Astrocyte of the hippocampus (primary cell): ENCODE measurements at places on chromosomes 12 and 14.

DNA sequence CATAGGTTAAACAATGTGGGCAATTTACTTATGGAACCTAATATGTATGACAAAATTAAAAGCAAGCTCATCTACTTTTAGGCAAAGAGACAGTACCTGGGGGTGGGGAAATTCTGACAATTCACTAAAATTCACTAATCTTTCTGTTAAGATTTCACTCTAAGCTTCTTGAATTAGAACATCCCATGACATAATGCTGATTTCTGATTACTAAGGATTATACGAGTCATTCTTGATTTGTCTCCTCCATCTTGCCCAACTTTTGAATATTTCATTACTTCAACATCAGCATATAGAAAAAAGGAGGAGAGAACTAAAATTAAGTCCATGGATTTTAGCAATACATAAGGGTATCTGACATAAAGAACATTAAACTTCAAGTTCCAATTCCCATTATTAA is 2.4 kb downstream of the CEP83 start:
- DNase-seq: no peak

DNA sequence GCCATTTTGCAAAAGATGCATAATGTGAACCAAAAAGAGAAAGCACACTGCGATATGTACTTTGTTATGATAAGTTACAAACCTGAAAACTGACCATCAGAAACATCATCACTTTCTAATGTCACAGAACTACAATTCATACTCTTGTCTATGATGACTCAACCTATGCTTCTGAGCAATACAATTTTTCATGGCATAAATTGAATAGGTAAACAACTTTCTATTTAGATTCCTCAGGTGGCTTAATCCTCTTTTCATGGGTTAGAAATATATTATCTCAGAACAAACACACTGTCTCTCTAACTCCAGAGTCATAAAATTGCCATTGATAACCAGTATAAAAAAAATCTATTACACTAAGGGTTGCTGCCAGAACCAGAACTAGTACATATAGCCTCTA is 1715.0 kb upstream of the FLRT2 start:
- DNase-seq: no peak

DNA sequence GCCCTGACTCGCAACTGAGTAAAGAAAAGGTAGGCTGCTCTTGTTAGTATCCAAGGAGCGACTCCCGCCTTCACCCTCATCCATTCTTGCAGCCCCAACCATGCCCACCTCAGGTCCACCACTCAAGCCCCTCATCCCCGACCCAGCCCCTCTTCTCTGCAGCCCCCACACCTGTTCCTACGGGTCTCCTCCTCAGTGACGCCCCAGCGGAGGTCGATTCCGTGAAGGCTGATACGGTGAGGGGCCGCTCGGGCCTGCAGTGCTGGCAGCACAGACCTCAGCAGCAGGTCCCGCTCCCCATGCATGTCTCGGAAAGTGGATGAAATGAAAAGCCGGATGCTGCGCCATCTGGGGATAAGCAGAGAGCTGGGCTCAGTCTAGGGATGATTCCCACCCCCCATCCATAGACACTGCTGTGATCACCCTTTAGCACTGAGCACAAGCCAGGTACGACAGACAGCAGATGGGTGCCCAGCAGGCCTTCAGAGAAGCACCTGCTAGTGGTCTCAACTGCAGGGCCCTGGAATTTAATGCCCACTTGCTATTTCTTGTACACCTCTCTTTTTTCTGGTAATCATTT is 26.9 kb downstream of the TEP1 start:
- DNase-seq: no peak

DNA sequence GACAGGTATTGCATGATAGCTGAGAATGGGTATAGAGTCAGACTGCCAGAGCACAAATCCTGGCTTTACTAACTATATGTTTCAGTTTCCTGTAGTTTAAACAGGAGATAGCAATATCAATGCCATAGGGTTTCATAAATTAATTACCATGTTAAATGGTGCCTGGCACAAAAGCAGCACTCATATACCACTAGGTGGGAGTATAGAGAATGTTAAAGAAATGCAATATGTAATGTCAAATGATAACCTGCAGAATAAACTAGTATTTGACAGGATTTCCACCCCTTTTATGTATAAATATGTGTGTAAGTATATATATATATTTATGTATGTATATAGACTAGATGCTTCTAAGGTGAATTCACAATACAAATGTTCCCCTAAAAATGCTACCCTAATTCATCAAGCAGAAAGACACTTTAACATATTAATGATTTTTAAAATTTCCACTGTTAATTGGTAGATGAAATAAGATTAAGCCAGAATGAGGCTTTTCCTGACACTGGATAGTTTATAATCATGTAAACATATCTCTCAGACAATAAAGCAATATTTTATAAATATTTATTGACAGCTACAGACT is 8.6 kb downstream of the WDR89 start:
- peak; percentile 21 for DNase-seq

DNA sequence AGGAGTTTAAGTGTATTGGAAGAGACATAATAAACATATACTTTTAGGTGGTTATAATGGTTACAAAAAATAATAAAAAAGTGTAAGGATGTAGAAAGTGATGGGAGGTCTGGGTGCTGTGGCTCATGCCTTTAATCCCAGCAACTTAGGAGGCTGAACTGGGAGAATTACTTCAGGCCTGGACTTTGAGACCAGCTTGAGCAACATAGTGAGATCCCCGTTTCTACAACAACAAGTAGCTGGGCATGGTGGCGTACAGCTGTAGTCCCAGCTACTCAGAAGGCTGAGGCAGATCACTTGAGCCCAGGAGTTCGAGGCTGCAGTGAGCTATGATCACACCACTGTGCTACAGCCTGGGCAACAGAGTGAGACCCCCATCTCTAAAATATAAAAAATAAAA is 19.0 kb downstream of the NUBPL start:
- DNase-seq: no peak

GRCh38 chr12:92444763-92445162 is 258.0 kb upstream of the PLEKHG7 start:
- DNase-seq: no peak

DNA sequence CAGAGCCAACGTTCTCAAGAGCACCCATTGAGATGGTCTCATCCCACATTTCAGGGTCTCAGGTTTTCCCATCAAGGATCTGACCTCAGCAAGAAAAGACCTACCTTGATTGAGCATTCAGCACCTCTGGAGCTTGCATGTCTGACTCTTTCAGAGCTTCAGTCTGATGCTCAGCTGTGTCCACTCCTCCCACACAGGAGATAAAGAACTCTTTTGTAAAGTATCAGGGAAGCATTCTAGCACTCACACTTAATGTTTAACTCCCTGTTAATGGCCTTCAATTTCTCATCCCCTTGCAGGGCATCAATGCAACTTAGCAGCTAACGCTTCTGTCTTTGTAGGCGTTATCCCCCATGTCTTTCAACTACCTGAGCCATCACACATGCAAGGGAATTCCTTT is 124.1 kb downstream of the GALC start:
- DNase-seq: no peak

- no peak for DNase-seq
Observed at GRCh38 chr14:85186082-85186481, 343.9 kb upstream of the FLRT2 start.

DNA sequence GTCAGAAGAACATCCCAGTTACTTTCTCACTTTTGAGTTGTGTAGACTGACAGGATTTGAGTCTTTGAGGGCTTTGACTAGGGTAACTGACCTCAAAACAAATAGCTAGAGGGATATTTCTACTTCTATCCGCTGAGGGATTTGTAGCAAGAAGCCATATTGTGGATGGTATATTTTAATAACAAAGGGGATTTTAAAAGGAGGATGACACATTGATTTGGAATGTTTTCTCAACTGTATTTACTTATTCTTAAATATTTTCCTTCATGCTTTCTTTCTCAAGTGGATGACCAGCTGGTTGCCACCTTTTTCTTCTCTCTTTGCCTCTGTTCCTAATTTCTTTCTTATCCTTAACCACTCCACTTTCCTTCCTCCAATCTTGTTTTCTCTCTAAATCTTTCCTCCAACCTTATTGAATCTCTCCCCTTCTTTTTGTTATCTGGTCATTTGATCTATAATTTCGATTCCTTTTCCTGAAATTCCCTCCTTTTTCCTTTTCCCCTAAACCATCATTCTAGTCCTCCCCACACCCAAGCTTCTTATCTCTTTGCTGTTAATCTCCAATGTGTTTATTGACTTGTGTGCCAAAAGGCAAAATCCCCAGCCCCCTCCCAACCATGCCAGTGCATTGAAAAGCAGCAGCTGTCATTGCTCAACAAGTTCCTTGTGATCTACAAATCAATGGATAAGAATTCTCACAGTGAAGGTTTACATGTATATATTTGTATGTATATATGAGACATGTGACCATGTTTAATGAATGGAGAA is 411.6 kb downstream of the RAD51B start:
- peak; percentile 46 for DNase-seq

GRCh38 chr14:96037891-96038557 is 1.1 kb upstream of the C14orf132 start:
- no peak for DNase-seq

- DNase-seq: no peak
Observed at GRCh38 chr14:96455588-96455987, 46.6 kb upstream of the PAPOLA start.

DNA sequence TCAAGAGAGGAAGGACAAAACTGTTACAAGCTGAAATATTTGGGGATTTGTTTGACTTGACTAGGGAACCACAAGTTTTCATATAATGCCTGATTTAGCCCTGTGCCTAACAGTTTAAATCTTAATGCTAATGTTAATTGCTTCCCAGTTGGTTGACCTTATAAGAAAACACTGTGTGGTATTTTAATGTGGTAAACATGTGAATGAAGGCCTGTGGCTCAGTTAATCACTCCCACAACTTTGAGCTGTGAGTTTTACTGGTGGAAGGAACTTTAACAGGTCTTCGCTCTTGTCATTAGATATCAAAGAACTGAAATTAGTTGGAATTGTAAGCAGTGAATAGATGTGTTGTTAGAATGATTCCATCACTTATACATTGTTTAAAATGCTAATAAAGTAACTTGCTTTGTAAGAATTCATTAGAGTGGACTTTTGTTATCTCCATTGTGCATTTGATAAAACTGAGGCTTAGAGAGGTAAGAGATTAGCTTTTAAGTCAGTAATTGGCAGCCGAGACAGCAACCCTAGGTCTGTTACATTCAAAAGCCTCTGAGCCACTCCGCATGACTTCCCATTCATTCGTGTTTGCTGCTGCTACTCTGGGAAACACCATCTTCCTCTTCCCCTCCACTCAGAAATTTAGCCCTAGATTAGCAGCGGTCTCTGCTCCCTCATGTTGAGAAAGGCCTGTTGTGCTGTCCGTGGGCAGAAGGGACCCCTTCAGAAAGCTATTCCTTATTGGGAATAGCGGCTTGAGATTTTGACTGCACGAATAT is 1.0 kb upstream of the TBK1 start:
- DNase-seq: peak; percentile 49

DNA sequence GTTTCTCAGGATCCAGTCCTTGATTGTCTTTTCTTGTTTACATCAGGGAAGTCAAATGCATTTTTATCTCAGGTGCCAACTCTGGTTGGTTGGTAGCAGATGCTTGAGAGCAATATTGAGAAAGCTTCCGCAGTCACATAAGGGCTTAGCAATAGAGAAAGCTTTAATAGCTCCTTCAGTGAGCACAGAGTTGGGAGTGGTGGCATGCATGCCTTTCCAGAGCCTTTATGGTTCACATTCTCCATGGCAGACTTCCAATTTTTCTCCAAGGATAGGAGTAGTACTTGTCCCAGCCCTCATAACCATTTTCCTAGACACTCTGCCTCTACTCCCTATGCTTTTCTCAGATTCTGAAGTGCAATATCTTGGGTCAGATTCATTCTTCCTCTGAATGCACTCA is 280.4 kb downstream of the AEBP2 start:
- no peak for DNase-seq

DNA sequence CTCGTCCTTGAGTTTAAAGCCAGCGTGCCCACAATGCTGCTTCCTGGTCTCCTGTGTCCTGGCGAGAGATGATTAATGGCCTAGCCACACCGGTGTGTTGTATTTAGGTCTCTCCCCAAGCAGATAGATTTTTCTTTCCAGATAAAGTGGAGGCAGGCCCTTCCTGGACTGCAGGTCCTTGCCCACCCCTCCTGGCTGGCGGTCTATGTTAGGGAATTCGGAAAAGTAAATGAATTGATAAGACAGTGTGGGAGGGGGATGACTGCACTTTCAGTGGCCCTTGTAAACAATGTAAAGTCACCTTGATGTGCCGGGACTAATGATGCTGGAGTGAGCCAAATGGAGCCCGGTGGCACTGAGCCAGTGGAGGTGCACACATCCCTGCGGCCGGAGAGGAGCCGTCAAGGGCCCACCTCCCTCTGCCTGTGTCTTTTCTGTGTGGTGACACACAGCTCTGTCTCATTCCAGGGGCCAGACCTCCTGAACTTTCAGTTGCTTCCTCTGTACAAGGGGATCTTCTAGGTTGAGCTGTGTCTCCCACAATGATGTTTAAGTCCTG is 70.6 kb upstream of the ESRRB start:
- DNase-seq: no peak

DNA sequence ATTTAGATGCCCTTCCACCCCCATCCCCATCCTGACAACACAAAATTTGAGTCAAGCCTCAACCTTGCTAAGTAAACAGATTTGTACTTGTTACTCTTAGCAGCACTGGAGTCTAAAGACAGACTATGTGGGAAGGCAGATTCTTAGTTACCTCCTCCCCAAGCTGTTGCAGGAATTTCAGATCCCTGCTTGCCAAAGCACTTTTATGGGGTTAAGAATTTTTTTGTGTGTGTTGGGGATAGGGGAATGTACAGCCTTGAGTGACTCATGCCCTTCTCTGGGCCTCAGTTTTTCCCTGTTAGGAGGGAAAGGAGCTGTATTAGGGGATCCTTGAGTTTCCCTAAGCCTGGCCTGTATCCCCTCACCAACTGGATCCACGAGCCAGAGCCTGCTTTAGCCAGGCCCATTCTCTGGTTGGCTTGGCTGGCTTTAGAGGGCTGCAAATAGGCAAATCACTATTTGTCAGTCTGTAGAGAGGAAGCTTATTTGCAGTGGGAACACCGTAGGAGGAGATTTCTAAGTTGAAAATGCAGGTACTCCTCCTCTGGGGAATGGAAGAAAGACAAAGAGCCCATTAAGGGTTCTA is 27.7 kb upstream of the RNU6-8 start:
- DNase-seq: peak; percentile 69

DNA sequence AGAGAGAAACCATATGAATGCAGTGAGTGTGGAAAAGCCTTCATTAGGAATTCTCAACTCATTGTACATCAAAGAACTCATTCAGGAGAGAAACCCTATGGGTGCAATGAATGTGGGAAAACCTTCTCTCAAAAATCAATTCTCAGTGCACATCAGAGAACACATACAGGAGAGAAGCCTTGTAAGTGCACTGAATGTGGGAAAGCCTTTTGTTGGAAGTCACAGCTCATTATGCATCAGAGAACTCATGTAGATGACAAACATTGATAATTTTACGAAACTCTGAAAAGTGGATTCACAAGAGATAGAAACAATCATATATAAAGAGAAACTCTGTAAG is 22.9 kb downstream of the ZNF268 start:
- no peak for DNase-seq

DNA sequence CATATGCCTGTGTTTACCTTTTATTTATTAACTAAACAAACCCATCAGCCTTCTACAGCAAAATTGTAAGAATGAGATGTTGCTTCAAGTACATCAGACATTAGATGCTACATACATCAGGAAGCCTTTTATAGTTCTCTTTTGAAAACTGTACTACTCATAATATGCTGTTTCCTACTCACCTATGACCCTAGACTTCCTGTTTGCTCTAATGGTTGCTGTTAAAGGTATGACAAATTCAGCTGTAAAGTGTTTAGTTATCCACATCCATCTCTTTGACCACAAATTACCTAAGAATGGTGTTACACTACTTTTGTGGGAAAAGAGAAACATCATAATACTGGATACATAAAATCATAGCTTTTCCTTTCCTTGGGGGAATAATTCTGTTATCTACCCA is 220.0 kb downstream of the RAD51B start:
- no peak for DNase-seq

- DNase-seq: peak; percentile 88
Observed at GRCh38 chr12:121812320-121812871, 8.6 kb downstream of the SETD1B start.
